ENCODE measurements at places on chromosomes 2 and 18. TPM values are rescaled to one million over a fixed set of nuclear protein-coding genes. Genes with fewer than 3 reads are reported as not detected.

- no peak for DNase-seq
Observed at GRCh38 chr2:200158647-200159356, 147.7 kb upstream of the SPATS2L start.

GRCh38 chr2:148255929-148256328 lies 235.0 kb downstream of the MBD5 start:
- no peak for DNase-seq

- peak; percentile 34 for DNase-seq
Observed at GRCh38 chr2:33051586-33052360, 105.0 kb downstream of the LTBP1 start.

Gene ARHGAP28
- total RNA-seq = 5.4 TPM

Gene ALPI
- not detected for total RNA-seq

DNA sequence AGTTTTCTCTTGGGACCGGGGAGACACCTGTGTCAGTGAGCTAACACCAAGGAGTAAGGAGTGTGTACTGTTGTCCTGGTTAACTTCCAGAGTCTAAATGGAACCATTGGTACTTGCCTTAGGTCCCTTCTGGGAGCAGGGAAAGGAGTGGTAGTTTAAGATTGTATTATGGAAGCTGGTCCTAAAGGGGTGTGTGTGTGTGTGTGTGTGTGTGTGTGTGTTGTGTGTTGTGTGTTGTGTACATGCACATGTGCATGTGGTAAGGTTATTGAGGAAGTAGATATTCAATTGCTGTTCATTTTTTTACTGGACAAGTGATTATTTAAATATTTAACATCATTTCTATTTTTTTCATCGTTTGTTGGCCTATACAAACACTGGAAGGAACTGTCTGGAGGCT lies 1.4 kb downstream of the APLF start:
- DNase-seq = no peak

Gene CCDC68
- total RNA-seq = 3.9 TPM

GRCh38 chr2:177338177-177338721 lies 54.3 kb upstream of the AGPS start:
- DNase-seq = no peak

Data from tibial nerve (tissue), 4 donors.